ENCODE measurements at places on chromosomes 3 and 15. TPM values are rescaled to one million over a fixed set of nuclear protein-coding genes. Genes with fewer than 3 reads are reported as not detected.

GRCh38 chr3:197024881-197025735 is 4.5 kb downstream of the MELTF start:
- H3K27me3 ChIP-seq: no peaks in the 10 kb centered on the region
- H3K4me3 ChIP-seq: no peak overlapping the region
- no peak overlapping the region for H3K27ac ChIP-seq
- no peak for DNase-seq

DNA sequence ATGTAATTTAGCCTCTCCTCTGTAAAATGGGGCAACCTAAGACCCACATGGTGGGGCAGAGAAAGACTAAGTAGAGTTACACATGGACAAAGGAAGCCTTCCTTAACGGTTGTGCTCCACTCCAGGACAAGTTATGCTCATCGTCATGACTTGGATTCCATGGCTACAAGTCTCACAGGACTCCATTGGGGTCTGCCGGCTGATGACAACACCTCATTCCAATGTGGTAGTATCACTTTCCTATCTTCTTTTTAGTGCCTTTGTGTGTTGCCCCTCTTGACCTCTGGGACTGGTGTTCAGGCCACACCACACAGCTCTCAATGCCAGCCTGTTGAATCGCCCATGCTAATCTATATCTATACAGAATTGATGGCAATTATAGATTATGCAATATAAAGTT is 181.3 kb upstream of the WNT5A start:
- no peak overlapping the region for H3K27ac ChIP-seq
- DNase-seq: no peak
- no peaks in the 10 kb centered on the region for H3K27me3 ChIP-seq
- peaks cover 6% of the 10 kb centered on the region for H3K4me1 ChIP-seq

DNA sequence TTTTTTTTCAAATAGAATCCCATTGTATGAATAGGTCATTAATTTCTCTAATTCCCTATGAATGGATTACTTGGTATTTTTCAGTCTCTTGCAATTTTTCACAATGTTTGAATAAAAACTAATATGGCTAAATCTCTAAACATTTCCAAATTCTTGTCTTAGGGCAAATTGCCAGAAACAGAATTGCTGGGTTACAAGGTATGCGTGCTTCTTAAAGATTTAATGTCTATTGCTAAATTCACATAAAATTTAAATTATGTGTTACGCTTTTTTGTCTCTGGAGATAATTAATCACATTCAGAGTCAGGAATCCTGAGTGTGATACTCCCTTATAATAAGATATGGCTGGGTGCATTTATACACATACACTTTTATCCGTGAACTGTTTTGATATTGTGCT is 264.5 kb upstream of the TBL1XR1 start:
- no peaks in the 10 kb centered on the region for H3K36me3 ChIP-seq
- no peak for DNase-seq
- H3K27me3 ChIP-seq: no peaks in the 10 kb centered on the region
- H3K4me3 ChIP-seq: no peak overlapping the region

GRCh38 chr3:35224565-35225295 is 414.6 kb upstream of the ARPP21 start:
- no peak for DNase-seq
- H3K36me3 ChIP-seq: no peaks in the 10 kb centered on the region
- no peaks in the 10 kb centered on the region for H3K27me3 ChIP-seq
- H3K4me3 ChIP-seq: no peak overlapping the region
- no peak overlapping the region for H3K27ac ChIP-seq
- H3K4me1 ChIP-seq: no peaks in the 10 kb centered on the region

DNA sequence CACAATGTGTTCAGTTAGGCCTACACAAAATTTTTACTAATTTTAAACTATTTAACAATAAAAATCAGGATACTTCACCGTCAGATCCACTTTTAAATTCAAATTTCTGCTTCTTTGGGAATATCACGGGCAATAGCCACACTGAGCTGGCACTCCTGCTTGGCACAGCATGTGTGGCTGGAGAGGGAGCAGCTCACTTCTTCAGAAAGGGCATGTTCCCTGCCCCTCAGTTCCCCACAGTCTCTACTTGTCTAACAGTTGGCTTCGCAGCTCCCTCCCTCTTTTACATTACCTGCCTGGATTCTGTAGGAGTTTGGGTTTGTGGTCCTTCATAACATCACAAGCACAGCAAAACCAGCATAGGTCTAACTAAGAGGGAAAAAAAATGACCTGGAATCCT is 76.0 kb upstream of the TRIM42 start:
- H3K4me1 ChIP-seq: no peaks in the 10 kb centered on the region
- no peak overlapping the region for H3K4me3 ChIP-seq
- no peak for DNase-seq
- H3K27me3 ChIP-seq: peaks cover 4% of the 10 kb centered on the region
- no peak overlapping the region for H3K27ac ChIP-seq

- H3K27ac ChIP-seq: no peak overlapping the region
- no peak overlapping the region for H3K4me3 ChIP-seq
- DNase-seq: no peak
- H3K36me3 ChIP-seq: no peaks in the 10 kb centered on the region
- no peaks in the 10 kb centered on the region for H3K27me3 ChIP-seq
- H3K4me1 ChIP-seq: no peaks in the 10 kb centered on the region
Observed at GRCh38 chr15:77895742-77896141, 181.8 kb downstream of the TBC1D2B start.

GRCh38 chr15:35987056-35987455 is 441.1 kb upstream of the DPH6 start:
- no peak for DNase-seq
- no peaks in the 10 kb centered on the region for H3K4me1 ChIP-seq
- no peaks in the 10 kb centered on the region for H3K27me3 ChIP-seq
- no peaks in the 10 kb centered on the region for H3K36me3 ChIP-seq
- H3K27ac ChIP-seq: no peak overlapping the region

- no peak overlapping the region for H3K4me3 ChIP-seq
- no peaks in the 10 kb centered on the region for H3K36me3 ChIP-seq
- peaks cover 2% of the 10 kb centered on the region for H3K27me3 ChIP-seq
- H3K4me1 ChIP-seq: no peaks in the 10 kb centered on the region
- no peak for DNase-seq
- no peak overlapping the region for H3K27ac ChIP-seq
Observed at GRCh38 chr3:142809259-142809658, 79.6 kb downstream of the PCOLCE2 start.

GRCh38 chr15:52052066-52052935 is 33.3 kb downstream of the MAPK6 start:
- no peaks in the 10 kb centered on the region for H3K4me1 ChIP-seq
- H3K27ac ChIP-seq: no peak overlapping the region
- no peak overlapping the region for H3K4me3 ChIP-seq

DNA sequence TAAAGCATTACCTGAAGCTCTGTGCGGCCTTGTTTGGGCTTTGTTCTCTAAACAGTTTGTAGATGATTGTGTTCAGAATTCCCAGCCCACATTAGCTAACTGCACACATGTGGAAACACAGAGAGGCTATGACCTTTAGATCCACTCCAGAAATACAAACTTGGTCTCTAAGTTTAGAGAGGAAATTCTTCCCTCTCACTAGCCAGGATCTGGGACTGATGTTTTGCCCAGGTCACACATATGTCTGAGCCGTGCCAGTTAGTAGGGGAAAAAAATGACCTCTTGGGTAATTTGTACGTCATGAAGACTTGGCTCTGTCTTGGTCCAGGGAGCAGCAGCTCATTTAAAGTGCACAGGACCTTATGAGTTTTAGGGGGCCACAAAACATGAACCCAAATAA is 223.1 kb downstream of the RBMS3 start:
- no peak for DNase-seq
- no peak overlapping the region for H3K4me3 ChIP-seq
- no peak overlapping the region for H3K27ac ChIP-seq
- H3K36me3 ChIP-seq: no peaks in the 10 kb centered on the region
- no peaks in the 10 kb centered on the region for H3K4me1 ChIP-seq

DNA sequence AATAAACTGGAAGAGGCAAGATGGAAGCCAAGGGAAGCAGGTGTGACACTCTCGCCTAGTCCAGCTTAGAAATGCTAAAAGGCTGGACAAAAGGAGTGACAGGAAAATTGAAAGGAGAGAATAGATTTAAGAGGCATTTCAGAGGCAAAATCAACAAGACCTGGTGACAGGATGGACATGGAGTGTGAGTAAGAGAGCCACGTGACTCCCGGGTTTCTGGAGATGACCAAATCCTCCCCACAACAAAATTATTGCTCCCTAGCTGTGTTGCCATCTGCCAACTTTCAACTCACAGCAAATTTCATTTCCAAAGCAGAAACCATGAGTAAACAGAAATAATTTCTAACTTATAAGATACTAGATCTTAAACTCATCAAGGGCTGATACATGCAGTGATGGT is 52.6 kb downstream of the MTHFS start:
- H3K4me1 ChIP-seq: no peaks in the 10 kb centered on the region
- H3K27ac ChIP-seq: no peak overlapping the region
- H3K36me3 ChIP-seq: no peaks in the 10 kb centered on the region
- DNase-seq: no peak

DNA sequence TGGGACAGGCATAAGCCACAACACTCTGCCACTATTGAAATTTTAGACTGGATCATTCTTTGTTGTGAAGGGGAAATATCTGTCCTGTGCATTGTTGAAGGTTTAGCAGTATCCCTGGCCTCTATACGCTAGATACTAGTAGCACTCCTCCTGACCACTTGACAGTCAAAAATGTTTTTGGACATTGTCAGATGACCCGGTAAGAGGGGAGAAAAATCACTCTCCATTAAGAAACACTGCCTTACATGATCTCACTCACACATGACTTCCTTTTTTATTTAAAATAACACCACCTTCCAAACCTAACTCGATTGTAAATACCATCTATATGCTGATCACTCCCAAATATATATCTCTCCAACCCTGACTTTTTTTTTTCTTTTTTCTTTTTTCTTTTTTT is 15.3 kb upstream of the HLTF start:
- H3K4me1 ChIP-seq: no peaks in the 10 kb centered on the region
- DNase-seq: no peak
- no peak overlapping the region for H3K4me3 ChIP-seq

GRCh38 chr3:61927332-61927731 is 366.0 kb downstream of the PTPRG start:
- no peaks in the 10 kb centered on the region for H3K27me3 ChIP-seq
- no peaks in the 10 kb centered on the region for H3K36me3 ChIP-seq
- H3K4me3 ChIP-seq: no peak overlapping the region

GRCh38 chr3:136196064-136196400 is at the start of gene MSL2:
Gene MSL2 (minus strand): TSS chr3:136196335. CDS start chr3:136195113, 1,222 bp downstream.
- H3K4me3 ChIP-seq: peak within 1 kb of the TSS; percentile 75
- no peaks in the 10 kb centered on the region for H3K36me3 ChIP-seq
- peaks cover 26% of the 10 kb centered on the region for H3K4me1 ChIP-seq
- DNase-seq: no peak
- peak within 1 kb of the TSS; percentile 96 for H3K27ac ChIP-seq
- peaks cover 4% of the 10 kb centered on the region for H3K27me3 ChIP-seq

- no peak for DNase-seq
- H3K27me3 ChIP-seq: no peaks in the 10 kb centered on the region
- no peaks in the 10 kb centered on the region for H3K4me1 ChIP-seq
- no peak overlapping the region for H3K27ac ChIP-seq
Observed at GRCh38 chr15:90082140-90082715, 20.0 kb downstream of the IDH2 start.

GRCh38 chr3:169836078-169836941 is 23.6 kb upstream of the LRRC34 start:
- H3K4me1 ChIP-seq: no peaks in the 10 kb centered on the region
- H3K36me3 ChIP-seq: no peaks in the 10 kb centered on the region
- no peak overlapping the region for H3K4me3 ChIP-seq
- no peak overlapping the region for H3K27ac ChIP-seq

GRCh38 chr15:74835312-74835823 is 7.6 kb downstream of the ULK3 start:
- H3K4me3 ChIP-seq: no peak overlapping the region
- peaks cover 5% of the 10 kb centered on the region for H3K4me1 ChIP-seq
- no peak overlapping the region for H3K27ac ChIP-seq
- H3K36me3 ChIP-seq: peaks cover 19% of the 10 kb centered on the region
- DNase-seq: peak; percentile 34

- no peaks in the 10 kb centered on the region for H3K27me3 ChIP-seq
- peaks cover 53% of the 10 kb centered on the region for H3K4me1 ChIP-seq
- no peaks in the 10 kb centered on the region for H3K36me3 ChIP-seq
- DNase-seq: peak; percentile 59
- peak overlapping the region; percentile 82 for H3K27ac ChIP-seq
Observed at GRCh38 chr15:90059208-90059985, 42.9 kb downstream of the IDH2 start.

GRCh38 chr3:101224739-101225138 is 95.6 kb downstream of the IMPG2 start:
- no peaks in the 10 kb centered on the region for H3K27me3 ChIP-seq
- H3K27ac ChIP-seq: no peak overlapping the region
- no peaks in the 10 kb centered on the region for H3K36me3 ChIP-seq
- H3K4me3 ChIP-seq: no peak overlapping the region

- no peak overlapping the region for H3K4me3 ChIP-seq
- no peak overlapping the region for H3K27ac ChIP-seq
- no peak for DNase-seq
- no peaks in the 10 kb centered on the region for H3K4me1 ChIP-seq
Observed at GRCh38 chr3:62238431-62238830, 134.9 kb downstream of the FEZF2 start.

DNA sequence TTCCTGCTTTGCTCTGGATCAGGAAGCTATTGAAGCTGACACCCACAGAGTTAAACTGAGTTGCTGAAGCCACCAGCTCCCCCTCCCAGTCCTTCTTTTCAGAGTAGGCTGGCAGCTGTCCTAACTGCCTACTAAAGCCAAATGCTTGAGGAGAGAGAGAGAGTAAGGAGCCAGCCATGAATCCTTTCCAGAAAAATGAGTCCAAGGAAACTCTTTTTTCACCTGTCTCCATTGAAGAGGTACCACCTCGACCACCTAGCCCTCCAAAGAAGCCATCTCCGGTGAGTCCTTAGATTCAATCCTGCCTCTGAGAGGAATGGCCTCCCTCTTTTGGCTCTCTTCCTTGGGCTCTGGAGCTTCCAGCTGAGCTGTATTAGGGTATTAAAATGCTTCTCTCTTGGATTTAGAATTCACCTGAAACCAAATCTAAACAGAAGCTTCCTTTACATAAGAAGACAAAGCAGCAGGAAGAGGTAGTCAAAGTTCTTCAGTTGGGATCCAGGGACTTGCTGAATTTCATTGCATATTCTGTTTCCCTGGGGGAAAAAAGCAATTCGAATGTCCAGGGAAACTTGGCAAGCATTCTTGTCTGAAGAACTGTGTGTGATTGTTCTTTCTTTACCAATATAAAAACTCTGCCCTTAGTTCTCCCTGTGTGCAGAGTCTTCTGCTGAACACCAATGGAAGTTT is at the start of gene SLC15A2:
Gene SLC15A2, plus strand, starts transcription at position 101 of the 690 bp plus-strand sequence. Its CDS starts 76 bp downstream, at position 177.
- DNase-seq: no peak
- no peak within 1 kb of the TSS for H3K4me3 ChIP-seq
- no peak within 1 kb of the TSS for H3K27ac ChIP-seq
- no peaks in the 10 kb centered on the region for H3K27me3 ChIP-seq
- no peaks in the 10 kb centered on the region for H3K4me1 ChIP-seq

GRCh38 chr3:31064021-31064420 is 169.6 kb upstream of the GADL1 start:
- H3K36me3 ChIP-seq: no peaks in the 10 kb centered on the region

SNTN gene
- total RNA-seq: not detected

CD200 gene
- total RNA-seq: 2.9 TPM

XYLB gene
- total RNA-seq: 0.59 TPM

SLC51A gene
- total RNA-seq: not detected

GOLGA6D gene
- 0.13 TPM for total RNA-seq

ZDHHC19 gene
- total RNA-seq: not detected

NEDD4 gene
- total RNA-seq: 5.1 TPM

SNURF gene
- total RNA-seq: 37.4 TPM

RTP4 gene
- 10.4 TPM for total RNA-seq

FILIP1L gene
- total RNA-seq: 0.23 TPM

OR5K2 gene
- not detected for total RNA-seq
